ENCODE measurements at places on chromosomes 5 and 9. TPM values are rescaled to one million over a fixed set of nuclear protein-coding genes. Genes with fewer than 3 reads are reported as not detected.

NTMT1 gene
- total RNA-seq, result 74.4 TPM

NACC2 gene
- 6.0 TPM for total RNA-seq

CTXN3 gene
- not detected for total RNA-seq

PCDHA1 gene
- not detected for total RNA-seq

- no peaks in the 10 kb centered on the region for H3K4me1 ChIP-seq
- no peak for DNase-seq
- H3K27me3 ChIP-seq, result no peaks in the 10 kb centered on the region
- no peak overlapping the region for H3K4me3 ChIP-seq
Measured at GRCh38 chr5:137870647-137871339, 3.1 kb downstream of the MYOT start.

DNA sequence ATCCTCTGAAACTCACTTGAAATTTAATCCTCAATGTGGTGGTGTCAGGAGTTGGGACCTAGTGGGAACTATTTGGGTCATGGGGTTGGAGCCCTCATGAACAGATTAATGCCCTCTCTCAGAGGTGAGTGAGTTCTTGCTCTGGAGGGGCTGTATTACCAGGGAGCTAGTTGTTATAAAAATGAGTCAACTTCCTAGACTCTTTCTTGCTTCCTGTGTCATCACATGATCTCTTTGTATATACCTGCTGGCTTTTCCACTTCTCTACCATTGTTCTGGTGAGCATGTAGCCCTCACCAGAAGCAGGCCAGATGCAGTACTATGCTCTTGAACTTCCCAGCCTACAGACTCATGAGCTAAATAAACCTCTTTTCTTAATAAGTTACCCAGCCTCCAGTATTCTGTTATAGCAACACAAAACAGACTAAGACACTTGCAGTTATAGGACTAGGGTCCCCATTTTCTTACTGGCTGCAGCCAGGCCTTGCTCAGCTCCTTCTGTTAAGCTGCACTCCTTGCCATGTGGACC, 127.5 kb downstream of the SUSD1 start:
- peaks cover 12% of the 10 kb centered on the region for H3K36me3 ChIP-seq
- peaks cover 11% of the 10 kb centered on the region for H3K4me1 ChIP-seq
- H3K4me3 ChIP-seq, result no peak overlapping the region

DNA sequence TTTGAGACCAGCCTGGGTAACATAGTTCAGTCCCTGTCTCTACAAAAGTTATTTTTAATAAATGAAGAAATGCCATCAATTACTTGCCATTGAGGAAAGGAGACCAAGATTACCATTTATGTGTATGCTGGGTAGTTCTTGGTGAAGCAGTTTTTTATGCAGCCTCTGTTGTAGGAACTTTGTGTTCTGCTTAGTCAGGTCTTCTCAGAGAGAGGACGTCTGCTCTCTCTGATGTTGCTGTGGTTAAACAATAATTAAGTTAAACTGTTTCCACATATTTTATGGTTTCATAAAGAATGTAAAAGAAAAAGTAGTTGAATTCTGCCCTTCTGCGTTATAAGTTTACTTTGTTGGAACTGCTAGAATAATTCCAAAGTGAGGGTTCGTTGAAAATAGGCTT, 210.5 kb downstream of the KDM4C start:
- H3K27me3 ChIP-seq, result no peaks in the 10 kb centered on the region
- no peak for DNase-seq
- H3K4me1 ChIP-seq, result peaks cover 21% of the 10 kb centered on the region
- no peak overlapping the region for H3K27ac ChIP-seq
- H3K36me3 ChIP-seq, result no peaks in the 10 kb centered on the region

- no peaks in the 10 kb centered on the region for H3K4me1 ChIP-seq
- H3K4me3 ChIP-seq, result no peak overlapping the region
- no peak overlapping the region for H3K27ac ChIP-seq
Measured at GRCh38 chr5:79955941-79956670, 35.0 kb downstream of the MTX3 start.
